Aorta (tissue), 5 donors: ENCODE measurements at places on chromosomes 12 and 14.

GRCh38 chr12:2274733-2275132, 221.9 kb downstream of the CACNA1C start:
- no peak for DNase-seq
- no peaks in the 10 kb centered on the region for H3K4me1 ChIP-seq
- no peaks in the 10 kb centered on the region for H3K36me3 ChIP-seq
- no peaks in the 10 kb centered on the region for H3K27me3 ChIP-seq
- no peak overlapping the region for H3K27ac ChIP-seq
- no peak overlapping the region for H3K4me3 ChIP-seq

DNA sequence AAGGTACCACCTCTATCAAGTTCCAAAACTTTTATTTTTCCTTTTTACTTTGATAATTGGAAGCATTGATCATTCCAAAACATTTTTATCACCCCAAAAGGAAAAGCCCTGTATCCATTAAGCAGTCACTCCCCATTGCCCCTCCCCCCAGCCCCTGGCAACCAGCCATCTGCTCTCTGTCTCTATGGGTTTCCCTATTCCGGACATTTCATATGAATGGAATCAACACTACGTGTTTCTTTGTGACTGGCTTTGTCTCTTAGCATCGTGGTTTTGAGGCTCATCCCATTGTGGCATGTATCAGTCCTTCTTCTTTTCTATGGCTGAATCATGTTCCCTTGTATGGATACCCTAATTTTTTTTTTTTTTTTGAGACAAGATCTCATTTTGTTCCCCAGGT, 18.0 kb upstream of the PHETA1 start:
- no peaks in the 10 kb centered on the region for H3K36me3 ChIP-seq
- no peaks in the 10 kb centered on the region for H3K27me3 ChIP-seq
- H3K27ac ChIP-seq = no peak overlapping the region
- no peaks in the 10 kb centered on the region for H3K4me1 ChIP-seq

GRCh38 chr14:91606851-91607250, 96.7 kb upstream of the PPP4R3A start:
- H3K36me3 ChIP-seq = peaks cover 1% of the 10 kb centered on the region
- no peak overlapping the region for H3K4me3 ChIP-seq
- no peaks in the 10 kb centered on the region for H3K4me1 ChIP-seq
- H3K27me3 ChIP-seq = no peaks in the 10 kb centered on the region

GRCh38 chr14:55339770-55340169, 68.5 kb downstream of the FBXO34 start:
- H3K4me1 ChIP-seq = no peaks in the 10 kb centered on the region
- no peak overlapping the region for H3K27ac ChIP-seq
- DNase-seq = no peak
- no peaks in the 10 kb centered on the region for H3K36me3 ChIP-seq
- no peaks in the 10 kb centered on the region for H3K27me3 ChIP-seq
